NCI-H510A (cell line): ENCODE measurements at places on chromosomes 7 and 10.

- DNase-seq = no peak
Observed at GRCh38 chr7:43952028-43952427, 25.8 kb downstream of the UBE2D4 start.

DNA sequence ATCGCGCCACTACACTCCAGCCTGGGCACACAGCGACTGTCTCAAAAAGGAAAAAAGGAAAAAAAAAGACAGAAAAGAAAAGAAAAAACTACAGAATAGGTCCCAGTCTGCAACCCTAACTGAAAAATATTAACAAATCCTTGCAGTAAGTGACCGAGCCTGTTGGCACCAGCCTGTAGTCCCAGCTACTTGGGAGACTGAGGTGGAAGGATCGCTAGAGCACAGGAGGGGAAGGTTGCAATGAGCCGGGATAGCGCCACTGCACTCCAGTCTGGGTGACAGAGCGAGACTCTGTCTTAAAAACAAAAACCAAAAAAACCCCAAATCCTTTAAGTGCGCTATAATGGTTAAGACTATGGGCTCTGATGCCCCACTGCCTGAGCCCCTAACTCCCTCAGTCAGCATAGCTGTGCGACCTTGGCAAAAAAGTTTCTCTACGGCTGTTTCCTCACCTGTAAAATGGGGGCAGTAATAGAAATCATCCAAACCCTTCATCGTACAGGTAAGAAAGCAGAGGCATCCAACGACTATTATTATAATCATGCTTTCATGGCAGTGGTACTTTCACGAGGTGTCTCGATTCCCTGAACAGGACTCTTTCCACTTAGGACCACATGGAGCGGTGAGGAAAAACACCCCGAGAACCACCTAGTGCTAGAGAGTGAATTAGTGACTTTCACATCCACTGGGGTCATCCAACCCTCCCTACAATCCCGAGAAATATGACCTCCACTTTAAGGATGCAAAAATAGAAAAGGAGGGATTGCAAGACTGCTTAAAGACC is 755 bp downstream of the TOMM7 start:
- DNase-seq = no peak

DNA sequence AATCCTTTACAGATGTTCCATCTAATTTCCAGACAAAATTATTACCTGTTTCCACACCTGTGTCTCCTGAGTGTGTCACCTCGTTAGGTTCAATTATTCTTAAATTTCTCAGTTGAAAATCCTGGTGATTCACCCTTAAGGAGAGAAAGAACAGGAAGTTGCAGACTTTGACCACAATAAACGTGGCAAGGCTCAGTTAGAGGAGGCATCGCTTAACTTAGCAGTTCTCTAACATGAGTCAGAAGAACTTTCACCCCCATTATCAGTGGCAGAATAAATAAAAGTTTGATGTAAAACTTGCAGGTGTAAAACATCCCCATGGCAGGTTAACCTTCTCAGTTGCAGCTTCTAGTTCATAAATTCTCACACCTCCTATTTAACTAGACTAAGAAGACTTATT is 8.3 kb downstream of the XPNPEP1 start:
- DNase-seq = no peak

DNA sequence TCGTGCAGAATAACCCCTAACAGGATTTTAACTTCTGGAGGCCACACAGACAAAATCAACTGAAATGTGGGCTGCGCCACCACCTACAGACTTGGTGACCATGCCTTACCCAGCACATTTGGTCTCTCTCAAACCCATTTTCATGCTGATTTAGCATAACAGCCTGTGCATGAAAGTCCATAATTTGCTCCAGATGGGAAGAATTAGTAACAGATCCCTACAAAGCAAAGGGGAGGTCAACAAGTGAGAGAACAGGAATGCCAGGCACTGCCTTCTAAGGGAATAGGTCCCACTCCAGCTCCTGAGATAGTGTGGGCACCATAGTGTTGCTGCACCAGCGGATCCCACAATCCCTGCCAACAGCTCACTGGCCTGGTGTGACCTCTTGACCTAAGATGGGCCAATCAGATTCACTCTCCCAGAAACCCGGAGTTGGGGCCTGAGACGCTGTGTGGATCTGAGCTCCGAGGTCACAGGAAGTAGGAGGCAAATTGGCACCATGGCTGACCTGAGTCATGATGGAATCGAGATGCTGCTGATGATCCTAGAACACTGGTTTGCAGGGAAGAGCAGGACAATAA is 32.4 kb downstream of the SLIT1 start:
- no peak for DNase-seq

DNA sequence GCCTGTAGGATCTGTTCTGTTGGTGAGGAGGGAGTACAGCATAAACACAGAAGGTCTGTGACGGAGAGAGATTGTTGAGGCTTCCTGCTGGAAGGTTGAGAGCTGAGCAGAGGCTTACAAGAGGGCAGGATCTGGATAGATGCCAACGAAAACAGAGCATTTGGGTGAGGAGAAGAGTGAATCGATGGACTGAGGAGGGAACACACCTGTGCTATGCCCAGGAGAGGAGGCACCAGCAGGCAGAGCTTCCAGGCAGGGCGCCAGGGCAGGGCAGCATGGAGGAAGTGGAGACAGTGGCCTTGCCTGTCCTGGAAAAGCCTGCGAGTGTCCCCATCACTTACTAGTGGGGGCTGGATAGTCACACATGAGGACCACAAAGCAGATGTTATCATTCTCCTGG is 282.9 kb downstream of the PAXIP1 start:
- no peak for DNase-seq

DNA sequence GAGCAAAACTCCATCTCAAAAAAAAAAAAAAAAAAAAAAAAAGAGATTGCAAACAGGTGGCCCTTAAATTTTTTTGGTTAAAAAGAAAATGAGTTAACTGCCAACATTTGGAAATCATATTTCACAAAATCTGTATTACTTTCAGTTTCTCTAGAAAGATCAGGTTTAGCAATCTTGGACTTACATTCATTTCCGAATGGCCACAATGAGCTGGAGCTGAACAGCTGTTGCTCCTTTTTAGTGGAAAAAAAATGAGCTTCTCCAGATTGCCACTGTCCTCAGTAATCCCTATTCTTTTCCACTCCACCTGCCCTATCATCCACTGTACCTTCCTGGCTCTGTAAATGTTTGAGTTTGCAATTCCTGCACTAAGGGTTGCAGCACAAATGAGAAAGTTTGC is 43.6 kb downstream of the RAB11FIP2 start:
- DNase-seq = no peak

DNA sequence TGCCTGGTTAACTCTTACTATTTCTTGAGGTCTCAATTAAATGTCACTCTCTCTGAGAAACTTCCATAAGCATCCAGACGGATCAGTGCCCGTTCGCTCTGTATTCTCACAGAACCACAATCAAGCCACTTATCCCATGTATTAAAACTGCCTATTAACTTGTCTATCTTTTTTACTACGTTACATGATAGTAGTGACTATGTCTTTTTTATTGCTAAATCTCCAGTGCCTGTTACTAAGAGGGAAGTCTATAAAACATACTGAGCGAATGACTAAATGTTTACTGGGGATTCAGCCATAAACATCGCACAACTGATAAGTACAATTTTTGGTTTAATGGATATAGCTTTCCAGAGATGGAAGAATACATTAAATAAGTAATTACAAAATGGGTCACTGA is 399.9 kb downstream of the NXPH1 start:
- no peak for DNase-seq

DNA sequence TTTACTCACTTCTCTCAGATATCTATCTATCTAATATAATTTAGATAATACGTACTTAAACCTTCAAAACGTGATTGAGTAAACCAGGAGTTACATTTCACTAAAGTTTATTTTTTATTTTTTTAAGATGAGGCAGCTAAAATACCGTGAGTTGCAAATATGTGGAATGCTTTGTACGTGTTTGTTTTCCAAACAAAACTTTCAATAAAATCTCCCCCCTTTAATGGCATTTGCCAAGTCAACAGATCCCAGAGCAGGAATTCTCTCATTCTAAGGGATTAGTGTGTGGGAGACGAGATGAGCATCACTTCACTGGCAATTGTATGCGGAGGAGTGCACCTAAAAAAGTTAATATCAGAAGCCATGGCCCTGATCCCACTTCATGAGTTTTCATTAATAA is 53.7 kb upstream of the MAGI2 start:
- DNase-seq = no peak

DNA sequence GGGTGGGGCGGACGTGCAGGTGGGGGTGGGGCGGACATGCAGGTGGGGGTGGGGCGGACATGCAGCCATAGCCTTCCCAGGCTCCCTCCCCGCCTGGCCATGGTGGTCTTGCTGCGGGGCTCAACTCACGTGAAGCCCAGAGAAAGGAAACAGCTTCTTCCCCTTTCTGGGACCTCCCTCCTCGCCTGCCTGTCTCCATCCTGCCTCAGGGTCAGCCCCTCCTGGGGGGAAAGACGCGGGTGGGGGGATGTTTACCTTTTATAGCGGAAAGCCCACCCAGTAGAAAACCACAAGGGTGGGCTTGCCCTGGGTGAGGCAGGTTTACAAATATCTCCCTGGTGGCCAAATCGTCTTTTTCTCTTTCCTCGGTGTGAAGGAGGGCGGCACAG is 520.0 kb downstream of the GLRX3 start:
- DNase-seq = no peak

GRCh38 chr7:33904681-33905388 is 504 bp upstream of the BMPER start:
- DNase-seq = peak; percentile 37

DNA sequence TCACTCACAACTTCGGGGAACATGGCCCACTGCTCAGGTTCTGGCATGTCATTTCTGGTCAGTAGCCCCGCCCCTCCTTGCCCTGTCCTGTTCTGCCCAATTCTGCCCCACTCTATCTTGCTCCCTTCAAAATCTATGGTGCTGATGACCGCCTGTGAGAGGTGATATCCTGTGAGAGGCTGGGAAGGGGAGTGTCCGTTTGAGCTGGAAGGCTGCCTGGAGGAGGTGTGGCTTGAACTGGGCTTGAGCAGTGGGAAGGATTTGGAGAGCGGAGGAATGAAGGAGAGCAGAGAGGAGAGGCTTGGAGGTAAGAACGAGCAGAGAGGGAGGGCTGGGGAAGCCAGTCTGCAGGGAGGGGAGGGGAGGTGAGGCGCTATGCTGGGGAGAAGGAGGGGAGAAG is 145.3 kb downstream of the RPS24 start:
- DNase-seq = no peak

GRCh38 chr7:102286237-102287110 is at the start of gene SH2B2:
TSS of gene SH2B2 (plus strand) at chr7:102286868. CDS start at chr7:102300551, 13,683 bp downstream.
- DNase-seq = peak; percentile 43

DNA sequence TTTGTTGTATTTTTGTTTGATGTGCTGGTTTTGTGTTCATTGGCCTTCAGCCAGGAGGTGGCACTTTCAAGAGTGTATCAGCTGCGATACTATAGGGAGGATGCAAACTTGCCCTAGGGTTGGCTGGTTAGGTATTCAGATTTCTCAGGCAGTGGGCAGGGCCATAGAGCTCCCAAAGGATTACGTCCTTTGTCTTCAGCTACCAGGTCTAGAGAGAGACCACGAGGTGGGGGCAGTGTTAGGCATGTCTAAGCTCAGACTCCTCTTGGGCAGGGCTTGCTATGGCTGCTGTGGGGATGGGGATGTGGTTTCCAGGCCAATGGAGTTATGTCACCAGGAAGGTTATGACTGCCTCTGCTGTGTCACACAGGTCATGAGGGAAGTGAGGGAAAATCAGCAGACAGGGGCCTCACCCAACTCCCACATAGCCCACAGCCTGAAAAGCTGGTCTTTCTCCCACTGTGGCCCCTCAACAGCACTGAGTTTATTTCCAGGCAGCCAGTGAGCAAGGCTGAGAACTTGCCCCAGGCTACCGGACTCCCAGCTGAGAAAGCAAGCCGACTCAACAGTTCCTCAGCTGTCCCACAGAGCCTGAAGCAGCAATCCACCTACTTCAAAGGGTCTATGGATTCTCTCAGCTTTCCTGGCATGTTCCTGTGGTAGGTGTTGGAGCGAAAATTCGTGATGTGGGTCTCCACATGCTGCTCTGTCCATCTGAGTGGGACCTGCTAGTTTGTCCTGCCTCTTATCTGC is 227.4 kb upstream of the COBL start:
- DNase-seq = peak; percentile 99

GRCh38 chr10:71243756-71244395 is 31.5 kb downstream of the UNC5B start:
- DNase-seq = no peak

DNA sequence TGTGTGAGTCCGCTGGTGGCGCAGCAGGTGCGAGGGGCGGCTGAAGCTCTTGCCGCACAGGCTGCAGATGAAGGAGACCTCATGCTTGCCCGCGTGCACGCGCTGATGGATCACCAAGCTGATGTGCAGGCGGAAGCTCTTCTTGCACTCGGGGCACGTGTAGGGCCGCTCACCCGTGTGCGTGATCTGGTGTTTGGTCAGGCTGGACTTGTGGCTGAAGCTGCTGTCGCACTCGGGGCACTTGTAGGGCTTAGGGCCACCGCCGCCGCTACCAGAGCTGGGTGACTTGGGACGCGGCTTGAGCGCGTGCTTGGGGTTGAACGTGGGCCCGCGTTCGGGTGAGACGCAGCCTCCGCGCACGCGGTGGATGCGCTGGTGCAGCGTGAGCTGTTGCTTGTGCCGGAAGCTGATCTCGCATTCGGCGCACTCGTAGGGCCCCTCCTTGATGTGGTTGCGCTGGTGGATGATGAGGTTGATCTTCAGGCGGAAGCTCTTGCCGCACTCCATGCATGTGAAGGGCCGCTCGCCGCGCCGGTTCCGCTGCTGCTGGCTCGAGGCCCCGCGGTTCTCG is 28.7 kb downstream of the ZNF777 start:
- no peak for DNase-seq

GRCh38 chr7:82444220-82444909 is 788 bp upstream of the CACNA2D1 start:
- DNase-seq = peak; percentile 46

- no peak for DNase-seq
Observed at GRCh38 chr10:63209705-63210104, 76.6 kb downstream of the NRBF2 start.

DNA sequence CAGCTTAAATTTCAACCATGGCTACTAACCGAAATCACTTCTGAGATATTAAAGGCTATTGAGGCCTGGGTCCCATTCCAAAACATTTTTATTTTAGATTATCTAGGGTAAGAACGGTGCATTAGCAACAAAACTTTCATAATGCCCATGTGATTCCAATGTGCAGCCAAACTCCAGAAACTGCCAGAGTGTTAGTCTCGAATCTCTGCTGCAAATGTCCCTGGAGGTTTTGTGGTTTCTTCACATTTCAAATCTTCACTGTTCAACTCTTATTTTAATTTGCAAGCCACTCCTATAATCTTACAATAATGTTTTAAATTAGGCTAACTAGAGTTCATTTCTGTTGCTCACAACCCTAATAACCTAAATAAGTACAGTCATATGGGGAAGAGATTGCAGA is 357.0 kb downstream of the PHF14 start:
- DNase-seq = no peak
